ENCODE measurements at places on chromosomes 12 and 14.

GRCh38 chr12:107126796-107127481 lies 33.6 kb upstream of the CRY1 start:
- DNase-seq, result no peak

- no peak for DNase-seq
Observed at GRCh38 chr14:88614218-88614907, 51.5 kb downstream of the ZC3H14 start.

- DNase-seq, result no peak
Observed at GRCh38 chr12:130981074-130981742, 27.5 kb downstream of the ADGRD1 start.

GRCh38 chr12:39935839-39936238 lies 170.0 kb downstream of the SLC2A13 start:
- no peak for DNase-seq

GRCh38 chr14:84253326-84253725 lies 1276.6 kb upstream of the FLRT2 start:
- DNase-seq, result no peak

Measured in stimulated activated naive CD8-positive, alpha-beta T cell treated with anti-CD3 and anti-CD28 coated beads, Interleukin-15, amount 100 ng/mL, for 72 hours (primary cell).